ENCODE measurements at places on chromosomes 1 and 21. TPM values are rescaled to one million over a fixed set of nuclear protein-coding genes. Genes with fewer than 3 reads are reported as not detected.

- no peak for DNase-seq
Observed at GRCh38 chr1:246295968-246296367, 211.1 kb downstream of the SMYD3 start.

- DNase-seq: no peak
Observed at GRCh38 chr1:4590756-4591155, 63.7 kb upstream of the AJAP1 start.

DNA sequence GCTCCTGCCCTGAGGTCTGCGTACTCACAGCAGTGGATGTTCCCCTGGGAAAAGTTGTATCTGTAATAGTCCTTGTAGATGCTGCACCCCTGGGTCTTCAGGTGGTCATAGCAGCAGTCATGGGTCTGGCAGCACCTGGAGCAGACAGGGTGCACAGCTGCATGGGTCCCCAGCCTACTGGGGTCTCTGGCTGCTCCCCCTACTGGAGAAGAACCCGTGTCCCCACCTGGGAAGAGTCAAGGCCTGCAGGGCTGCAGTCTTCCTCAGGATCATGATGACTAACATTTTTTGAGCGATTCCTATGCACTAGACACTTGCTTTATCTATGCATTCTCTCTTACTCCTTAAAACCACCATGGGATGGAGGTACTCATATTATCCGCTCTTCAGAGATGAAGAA lies 3.9 kb downstream of the PLA2G2D start:
- DNase-seq: no peak

- DNase-seq: no peak
Observed at GRCh38 chr1:194419721-194420120, 1233.3 kb upstream of the B3GALT2 start.

DNA sequence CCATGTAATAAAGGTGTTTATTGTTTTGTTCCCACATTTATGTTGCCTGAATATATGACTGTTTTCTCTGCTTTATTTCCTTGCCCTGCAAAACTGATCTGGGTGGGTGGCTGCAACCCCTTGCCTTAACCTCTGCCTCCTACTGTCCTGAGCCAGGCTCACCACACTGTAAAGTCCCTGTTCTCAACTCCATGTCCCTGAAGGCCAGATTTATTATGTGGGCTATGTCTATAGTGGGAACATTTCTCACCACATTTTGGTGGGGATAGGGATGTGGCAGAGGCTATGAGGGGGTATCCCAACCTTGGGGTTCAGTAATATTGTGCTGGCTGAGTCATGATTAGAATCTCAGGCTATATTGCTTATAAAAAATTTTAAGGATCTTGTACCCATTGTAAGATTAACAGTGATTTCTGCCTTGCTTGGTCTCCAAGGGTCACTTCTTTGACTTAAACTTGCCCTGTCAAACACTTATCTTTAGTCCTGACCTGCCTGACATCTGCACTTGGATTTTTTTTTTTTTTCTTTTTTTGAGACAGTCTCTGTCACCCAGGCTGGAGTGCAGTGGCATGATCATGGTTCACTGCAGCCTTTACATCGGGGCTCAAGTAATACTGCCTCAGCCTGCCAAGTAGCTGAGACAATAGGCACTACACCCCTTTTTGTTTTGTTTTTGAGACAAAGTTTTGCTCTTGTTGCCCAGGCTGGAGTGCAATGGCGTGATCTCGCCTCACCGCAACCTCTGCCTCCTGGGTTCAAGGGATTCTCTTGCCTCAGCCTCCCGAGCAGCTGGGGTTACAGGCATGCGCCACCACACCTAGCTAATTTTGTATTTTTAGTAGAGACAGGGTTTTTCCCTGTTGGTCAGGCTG lies 3.6 kb downstream of the RPS8 start:
- DNase-seq: no peak

DNA sequence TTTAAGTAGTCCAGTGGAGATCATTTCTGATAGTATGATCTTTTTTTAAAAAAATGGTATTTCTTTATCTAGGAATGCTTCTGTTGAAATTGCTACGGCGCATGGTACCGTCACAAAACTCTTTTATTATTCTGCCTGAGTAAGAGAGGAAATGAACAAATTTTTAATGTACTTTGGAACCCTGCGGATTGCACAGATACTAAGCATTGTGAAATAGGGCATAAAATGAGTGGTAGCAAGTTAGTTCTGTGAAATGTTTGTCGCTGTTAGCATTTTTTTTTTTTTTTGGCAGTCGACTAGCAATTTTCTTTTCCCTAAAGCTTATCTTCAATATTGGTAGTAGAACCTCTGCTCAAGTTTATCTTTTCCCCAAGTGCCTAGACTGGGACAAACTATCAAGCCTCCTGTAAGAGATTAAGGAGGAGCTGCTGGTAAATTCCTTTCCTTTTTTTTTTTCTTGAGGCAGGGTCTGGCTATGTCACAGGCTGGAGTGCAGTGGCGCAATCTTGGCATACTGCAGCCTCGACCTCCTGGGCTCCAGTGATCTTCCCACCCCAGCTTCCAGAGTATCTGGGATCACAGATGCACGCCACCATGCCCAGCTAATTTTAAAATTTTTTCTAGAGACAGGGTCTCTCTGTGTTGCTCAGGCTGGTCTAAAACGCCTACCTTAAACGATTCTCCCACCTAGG lies 2.2 kb downstream of the ITSN1 start:
- DNase-seq: no peak

GRCh38 chr1:153626477-153626903 lies 815 bp downstream of the S100A13 start:
- no peak for DNase-seq

DNA sequence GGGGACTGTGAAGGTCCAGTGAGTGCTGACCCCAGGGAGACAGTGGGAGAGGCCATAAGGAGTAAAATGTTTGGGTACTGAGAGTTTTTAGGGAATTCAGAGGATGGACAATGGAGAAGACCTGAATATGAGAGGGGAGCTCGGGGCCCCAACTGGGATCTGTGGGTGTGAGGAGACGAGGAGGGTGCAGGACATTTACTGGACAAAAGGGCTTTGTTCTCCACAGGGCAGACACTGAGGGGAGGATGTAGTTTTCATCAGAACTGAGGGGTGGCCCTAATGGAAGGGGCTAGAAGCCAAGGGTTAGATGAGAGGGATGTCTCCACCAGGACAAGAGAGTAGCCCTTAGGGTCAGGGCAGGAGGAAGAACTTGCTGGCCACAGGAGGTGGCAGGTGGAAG lies 30.0 kb downstream of the TMCC2 start:
- no peak for DNase-seq

- no peak for DNase-seq
Observed at GRCh38 chr1:184456189-184456588, 69.4 kb downstream of the C1orf21 start.

Gene PDE9A
- total RNA-seq: 0.12 TPM

Gene SLC25A44
- 13.1 TPM for total RNA-seq

Gene CYB561D1
- 2.2 TPM for total RNA-seq

Gene SELENBP1
- 10.2 TPM for total RNA-seq

Gene ILDR2
- not detected for total RNA-seq
